ENCODE measurements at places on chromosomes 2 and 18. TPM values are rescaled to one million over a fixed set of nuclear protein-coding genes. Genes with fewer than 3 reads are reported as not detected.

DNA sequence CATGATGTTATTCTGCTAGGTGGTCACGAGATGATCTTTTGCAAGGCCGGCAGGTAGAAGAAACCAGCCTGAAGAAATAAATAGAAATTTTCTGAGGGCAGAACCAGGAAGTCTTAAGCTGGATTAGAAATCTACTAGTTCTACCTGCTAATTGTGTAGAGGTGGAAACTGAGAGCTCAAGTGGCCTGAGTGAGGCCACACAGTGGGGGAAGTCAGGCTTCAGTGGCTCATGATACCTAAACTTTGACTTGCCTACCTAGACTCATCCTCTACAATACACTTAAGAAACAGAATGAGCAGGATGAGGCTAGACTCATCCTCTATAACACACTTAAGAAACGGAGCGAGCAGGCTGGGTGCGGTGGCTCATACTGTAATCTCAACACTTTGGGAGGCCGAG lies 134.9 kb upstream of the NDUFV2 start:
- DNase-seq: no peak

DNA sequence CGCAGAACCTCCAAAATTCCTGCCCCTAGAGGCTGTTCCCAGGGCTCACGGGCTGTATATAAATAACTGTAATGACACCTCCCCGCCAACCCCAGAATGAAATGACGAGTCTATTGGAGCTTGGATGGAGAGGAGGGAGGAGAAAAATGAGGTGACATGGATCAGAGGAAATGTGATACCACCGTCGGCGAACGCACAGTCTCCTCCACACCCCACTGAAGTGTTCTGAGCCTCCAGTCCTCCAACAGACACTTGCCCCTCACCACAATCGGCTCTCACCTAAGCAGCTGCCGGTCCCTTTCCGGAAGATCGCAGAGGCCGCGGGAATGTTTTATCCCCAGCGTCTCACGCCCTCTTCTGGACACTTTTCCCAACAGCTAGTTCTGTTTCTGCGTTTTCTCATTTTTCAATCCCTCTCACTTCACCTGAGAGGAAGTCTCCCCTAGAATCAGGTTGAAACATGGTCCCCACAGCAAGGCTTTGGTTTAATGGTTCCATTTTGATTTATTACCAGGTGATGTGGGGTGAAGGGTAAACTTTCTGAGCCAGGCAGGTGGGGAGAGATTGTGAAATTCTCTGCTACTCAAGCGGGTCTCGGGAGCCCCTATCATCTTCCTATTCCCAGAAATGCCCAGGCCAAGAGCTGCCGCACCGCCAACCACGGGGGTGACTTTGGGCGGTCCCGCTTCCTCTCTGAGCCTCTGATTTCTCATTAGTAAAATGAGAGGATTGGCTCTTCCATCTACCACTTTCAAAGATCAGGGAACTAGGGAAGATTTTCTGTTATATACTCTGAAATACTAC lies 9.1 kb upstream of the MYO5B start:
- DNase-seq: peak; percentile 37

DNA sequence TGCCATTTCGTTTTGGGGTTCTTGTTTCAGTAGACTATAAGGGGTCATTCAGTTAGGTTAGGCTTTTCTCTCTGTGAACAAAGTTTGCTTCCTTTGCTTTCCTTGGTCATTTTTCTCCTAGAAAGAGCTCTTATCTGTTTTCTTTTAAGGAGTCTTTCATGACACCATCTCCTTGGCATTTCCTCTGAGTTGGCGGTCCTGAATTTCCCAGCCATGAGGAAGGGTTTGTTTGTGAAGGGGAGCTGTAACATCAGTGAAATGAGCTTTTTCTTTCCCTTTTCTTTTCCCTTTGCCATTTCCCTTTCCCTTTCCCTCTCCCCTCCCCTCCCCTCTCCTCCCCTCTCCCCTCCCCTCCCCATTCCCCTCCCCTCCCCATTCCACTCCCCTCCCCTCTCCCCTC lies 61.7 kb downstream of the MAP4K4 start:
- peak; percentile 96 for DNase-seq

- no peak for DNase-seq
Observed at GRCh38 chr2:159459279-159459678, 157.1 kb downstream of the BAZ2B start.

The LONRF2 gene
- 1.3 TPM for total RNA-seq

The ZNG1B gene
- 29.4 TPM for total RNA-seq

GRCh38 chr2:187529977-187530721 lies 24.1 kb downstream of the TFPI start:
- peak; percentile 57 for DNase-seq

DNA sequence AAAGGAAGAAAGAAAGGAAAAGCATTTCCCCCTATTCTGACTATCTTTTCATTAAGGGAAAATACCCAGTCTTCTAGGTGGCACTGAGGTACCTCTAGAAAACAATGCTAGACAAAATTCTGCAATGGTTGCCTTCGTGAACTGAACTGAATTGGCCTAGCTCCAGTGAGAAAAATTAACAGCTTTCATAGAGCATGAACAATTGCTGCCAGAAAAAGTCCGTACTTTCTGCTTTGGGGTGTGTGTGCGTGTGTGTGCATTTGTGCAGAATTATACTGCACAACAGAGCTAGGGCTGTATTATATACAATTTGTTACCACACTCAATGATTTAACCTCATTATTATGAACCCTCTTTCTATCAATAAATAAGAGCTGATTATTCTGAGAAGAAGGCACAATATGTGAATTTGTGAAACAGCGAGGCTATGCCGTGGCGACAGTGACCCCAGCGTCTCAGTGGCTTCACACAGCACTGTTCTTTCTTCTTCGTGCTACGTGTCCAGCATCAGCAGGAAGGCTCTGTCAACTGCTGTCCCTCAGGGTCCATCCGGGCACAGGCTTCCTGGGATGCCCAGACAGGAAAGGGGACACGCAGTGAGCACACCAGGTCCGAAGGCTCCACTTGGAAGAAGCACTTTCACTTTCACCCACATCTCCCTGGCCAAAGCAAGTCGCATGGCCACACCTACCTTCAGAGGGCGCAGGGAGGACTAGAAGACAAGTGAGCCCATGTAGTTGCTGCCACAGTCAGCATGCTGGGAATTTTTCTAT lies 47.5 kb downstream of the PTGR3 start:
- DNase-seq: peak; percentile 57

Data from fibroblast of villous mesenchyme (primary cell).